ENCODE measurements at places on chromosomes 4 and X.

GRCh38 chr4:24382381-24382780 is 202.0 kb downstream of the DHX15 start:
- DNase-seq: peak; percentile 23

DNA sequence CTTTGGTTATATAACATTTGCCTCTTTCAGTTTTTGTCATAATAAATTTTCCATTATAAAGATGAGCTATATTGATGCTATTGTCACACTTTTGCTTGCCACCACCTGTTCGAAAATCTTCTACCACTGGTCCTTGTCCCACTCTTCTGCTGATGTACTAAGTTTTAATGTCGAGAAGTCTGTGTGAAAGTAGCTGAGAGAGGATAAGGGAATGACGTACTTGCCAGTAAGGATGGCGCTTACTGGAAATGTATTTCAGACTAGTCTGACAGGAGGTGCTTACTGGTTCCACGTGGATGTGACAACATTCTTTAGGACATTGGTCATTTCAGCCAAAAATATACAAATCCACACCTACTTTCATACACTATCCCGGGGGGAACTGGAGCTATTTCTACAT is 132.7 kb upstream of the NR3C2 start:
- DNase-seq: no peak

GRCh38 chr4:5157791-5158770 is 106.8 kb downstream of the STK32B start:
- no peak for DNase-seq

- no peak for DNase-seq
These were observed 835.6 kb upstream of the SLIT2 start for GRCh38 chr4:19416146-19416545.

DNA sequence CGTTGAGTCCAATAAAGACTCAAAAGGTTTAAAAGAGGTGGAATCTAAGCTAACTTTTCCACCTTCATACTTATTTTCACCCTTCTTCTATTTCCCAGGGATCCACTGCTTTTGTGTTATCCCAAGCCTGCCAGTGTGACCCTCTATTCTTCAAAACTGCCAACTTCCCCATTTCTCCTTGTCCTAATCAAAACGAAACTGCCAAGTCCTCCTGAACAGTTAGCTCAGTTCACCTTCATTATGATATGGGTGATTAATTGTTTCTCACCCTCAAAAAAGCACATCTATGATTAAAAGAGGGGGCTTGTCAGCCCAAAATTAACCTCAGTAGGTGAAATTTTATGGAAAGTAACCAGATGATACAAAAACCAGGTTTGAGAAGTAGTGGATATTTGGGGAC is 108.4 kb downstream of the GUCY2F start:
- DNase-seq: no peak

DNA sequence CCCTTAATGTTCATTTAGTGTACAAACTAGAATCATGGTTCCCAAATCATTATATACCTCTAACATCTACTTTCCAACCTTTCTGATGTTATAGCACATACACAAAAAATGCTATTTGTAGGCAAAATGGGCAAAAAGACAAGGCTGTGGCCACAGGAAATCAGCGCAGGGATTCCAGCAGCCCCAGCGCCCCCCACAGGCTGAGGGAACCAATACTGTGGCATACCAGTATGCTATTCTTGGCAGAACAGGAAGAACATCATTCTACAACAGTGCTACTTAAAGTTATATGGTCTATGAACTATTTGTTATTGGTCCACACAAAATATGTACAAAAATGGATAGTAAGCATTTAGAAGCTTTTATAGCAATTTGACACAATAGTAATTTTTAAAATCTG is 25.3 kb downstream of the STEEP1 start:
- no peak for DNase-seq

GRCh38 chrX:100696699-100697351 is 35.1 kb downstream of the SYTL4 start:
- no peak for DNase-seq

DNA sequence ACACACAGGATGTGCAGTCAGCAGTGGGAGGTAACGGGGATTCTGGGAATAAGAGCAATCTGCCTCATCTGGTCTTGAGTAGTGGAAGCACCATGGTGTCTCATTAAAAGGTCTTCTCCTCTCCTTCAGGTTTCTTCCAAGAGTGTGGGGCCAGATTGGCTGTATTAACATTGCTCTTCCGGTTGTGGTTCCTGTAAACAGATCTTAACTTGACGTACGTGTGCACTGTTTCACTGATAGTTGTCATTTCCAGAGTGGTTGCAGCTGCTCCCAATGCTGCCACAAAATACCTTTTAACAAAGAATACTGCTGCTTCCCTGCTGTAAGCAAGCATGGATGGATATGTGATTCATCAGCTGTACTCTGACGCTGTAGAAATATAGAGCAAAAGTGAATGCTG is 1443.4 kb upstream of the TENM3 start:
- no peak for DNase-seq

DNA sequence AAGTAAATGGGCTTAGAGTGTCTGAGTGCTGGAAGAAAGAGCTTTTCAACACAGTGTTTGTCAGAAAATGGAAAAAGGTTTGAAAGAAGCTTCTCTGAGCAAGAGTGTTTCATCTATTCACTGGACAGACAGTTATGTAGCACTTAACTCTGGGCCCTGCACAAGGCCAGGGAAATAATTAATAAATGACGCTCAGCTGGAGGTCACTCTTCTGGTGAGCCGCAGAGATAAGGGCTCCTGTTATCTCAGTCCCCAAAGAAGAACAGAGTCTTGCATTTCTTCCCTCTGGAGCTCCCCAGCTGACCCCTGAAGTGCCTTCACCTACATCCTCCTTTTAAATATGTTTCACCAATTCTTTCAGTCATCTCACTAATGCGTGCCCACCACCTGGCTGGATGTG is 90.4 kb downstream of the SLC16A2 start:
- DNase-seq: no peak

DNA sequence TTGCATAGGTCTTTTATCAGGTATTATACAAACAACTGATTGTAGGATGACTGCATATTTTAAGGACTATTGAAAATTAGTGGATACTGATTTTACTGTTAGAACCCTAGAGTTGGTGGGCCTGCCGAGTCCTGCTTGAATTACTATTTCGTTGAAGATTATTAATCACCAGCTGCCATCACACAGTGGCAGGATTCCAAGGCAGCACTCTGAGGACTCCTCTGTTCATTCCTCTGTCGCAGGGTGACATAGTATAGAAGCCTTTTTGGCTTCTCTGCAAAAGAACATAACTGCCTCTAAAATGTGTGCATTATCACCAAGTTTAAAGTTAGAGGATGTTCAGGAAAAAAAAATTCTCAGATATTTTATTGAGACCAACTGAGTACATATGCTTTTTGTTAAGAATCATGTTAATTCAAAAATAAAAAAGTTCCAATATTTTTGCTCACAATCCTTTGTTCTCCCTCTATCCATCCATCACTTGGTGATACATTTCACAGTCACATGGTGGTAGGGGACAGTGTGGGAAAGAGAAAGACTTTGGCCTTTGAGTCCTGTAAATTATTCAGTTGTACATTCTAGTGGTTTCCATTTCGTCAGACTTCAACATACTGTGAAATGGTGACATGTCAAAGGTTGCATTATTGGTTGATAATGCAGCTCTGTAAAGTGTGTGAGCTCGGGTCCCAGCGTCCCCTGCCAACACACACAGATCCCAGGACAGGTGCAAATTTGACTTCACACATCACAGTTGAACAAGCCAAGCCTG is 332.5 kb downstream of the GRID2 start:
- DNase-seq: no peak

- DNase-seq: no peak
These were observed 1.9 kb downstream of the POU4F2 start for GRCh38 chr4:146640465-146641061.

- DNase-seq: no peak
These were observed 119.3 kb downstream of the AFF1 start for GRCh38 chr4:87053802-87054767.

- no peak for DNase-seq
These were observed 21.4 kb downstream of the HMX1 start for GRCh38 chr4:8850074-8850829.

DNA sequence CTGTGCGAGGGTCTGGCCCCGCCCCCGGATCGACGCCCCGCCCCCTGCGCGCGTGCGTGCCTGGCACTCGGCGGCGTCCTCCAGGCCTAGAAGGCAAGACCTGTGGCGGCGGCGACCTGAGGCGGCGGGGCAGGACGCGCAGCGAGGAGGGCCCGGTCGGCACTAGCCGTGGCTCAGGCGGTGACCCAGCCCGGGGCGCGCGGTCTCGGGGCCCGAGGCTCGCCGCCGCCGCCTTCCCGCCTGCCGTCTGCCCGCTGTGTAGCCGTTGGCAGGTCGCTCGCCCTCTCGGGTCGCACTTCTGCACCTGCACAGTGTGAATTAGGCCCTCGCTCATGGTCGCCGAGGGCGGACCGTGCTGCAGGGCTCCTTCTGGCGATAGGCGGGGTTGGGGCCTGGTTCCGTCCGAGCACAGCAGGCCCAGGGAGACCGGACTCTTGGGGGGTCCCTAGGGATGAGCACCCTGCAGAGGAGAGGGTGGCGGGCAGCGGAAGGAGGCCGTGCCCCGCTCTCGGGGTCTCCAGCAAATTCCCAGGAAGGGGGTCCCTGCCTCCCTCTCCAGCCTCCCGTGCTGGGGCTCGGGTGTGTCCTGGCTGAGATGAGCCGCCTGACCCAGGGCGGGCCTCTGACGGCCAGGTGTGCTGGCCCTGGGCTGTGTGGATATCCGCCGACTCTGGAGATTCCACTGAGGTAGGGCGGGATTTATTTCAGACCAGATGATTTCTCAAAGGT is 557 bp upstream of the FAM53A start:
- no peak for DNase-seq

DNA sequence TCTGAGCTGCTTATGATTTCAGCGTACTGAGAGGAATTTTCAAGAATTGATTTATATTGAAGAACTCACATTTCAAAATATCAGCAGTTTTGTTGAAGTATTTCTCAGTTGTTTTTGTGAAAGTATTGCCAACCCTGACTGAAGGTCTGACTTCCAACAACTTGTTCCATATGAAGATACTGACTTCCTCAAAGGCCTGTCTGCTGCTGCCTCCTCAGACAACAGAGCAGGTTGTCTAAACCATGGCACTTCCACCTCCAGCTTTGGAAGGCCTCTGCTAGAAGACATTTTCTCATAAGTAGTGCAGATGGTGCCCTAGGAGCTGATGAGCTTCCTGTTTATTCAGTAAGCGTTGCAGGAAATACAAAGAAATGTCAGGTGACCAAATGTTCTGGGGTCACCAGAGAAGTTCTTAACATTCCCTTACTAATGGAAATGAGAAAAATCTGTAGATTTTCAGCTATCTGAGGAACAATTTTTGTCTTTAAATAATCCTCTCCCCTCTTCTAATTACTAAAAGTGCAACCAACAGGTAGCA is 28.8 kb downstream of the FGF2 start:
- DNase-seq: no peak

DNA sequence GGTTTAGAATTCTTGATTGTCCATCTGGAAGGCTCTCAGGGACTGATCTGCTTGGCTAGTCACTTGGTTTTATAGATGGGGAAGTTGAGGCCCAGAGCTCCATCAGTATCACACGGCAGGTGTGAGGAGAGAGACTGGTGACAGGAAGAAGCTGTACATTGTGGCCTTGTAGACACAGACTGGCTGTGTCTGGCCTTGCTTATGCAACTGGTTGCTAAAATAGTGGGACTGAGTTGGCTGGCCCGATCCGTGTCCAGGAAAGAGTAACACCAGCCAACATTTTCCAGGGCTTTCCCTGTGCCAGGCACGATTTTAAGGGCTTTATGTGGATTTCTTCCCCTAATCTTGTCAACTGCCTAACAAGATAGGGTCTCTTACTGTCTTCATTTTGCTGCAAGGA is 2.8 kb downstream of the TBC1D14 start:
- no peak for DNase-seq

GRCh38 chr4:31983677-31984076 is 1263.5 kb downstream of the PCDH7 start:
- DNase-seq: no peak

GRCh38 chrX:66023385-66024091 is 16.3 kb downstream of the VSIG4 start:
- DNase-seq: no peak

GRCh38 chr4:141900856-141901255 is 264.5 kb downstream of the IL15 start:
- no peak for DNase-seq

- peak; percentile 37 for DNase-seq
These were observed 82.2 kb downstream of the STOX2 start for GRCh38 chr4:183986971-183987946.

DNA sequence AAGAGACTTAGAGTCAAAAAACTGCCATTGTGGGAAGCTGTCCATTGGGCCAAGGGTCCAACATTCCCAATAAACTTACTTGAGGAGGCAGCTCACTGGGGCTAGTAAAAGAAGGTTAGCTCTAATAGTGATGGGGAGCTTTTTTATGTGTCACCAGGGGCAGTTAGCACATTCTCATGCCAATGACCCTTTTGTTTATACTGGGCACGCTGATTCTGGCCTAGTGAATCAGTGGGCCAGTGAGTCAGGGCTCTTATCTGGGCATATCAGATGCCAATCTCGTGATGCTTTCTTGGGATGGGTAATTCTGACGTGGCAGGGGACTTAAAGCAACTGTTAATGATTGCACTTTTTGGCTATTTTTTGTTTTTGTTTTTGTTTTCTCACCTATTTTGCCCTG is 27.8 kb downstream of the TCEAL1 start:
- DNase-seq: peak; percentile 77

DNA sequence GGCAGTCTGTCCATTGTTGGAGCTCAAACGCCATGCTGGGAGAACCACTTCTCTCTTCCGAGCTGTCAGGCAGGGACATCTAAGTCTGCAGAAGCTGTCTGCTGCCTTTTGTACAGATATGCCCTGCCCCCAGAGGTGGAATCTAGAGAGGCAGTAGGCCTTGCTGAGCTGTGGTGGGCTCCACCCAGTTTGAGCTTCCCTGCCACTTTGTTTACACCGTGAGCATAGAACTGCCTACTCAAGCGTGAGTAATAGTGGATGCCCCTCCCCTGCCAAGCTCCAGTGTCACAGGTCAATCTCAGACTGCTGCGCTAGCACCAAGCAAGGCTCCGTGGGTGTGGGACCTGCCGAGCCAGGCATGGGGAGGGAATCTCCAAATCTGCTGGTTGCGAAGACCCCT is 145.7 kb downstream of the VSIG4 start:
- DNase-seq: no peak

- no peak for DNase-seq
These were observed 316.9 kb upstream of the NOCT start for GRCh38 chr4:138698641-138699040.
